ENCODE measurements at places on chromosomes 6 and 20. TPM values are rescaled to one million over a fixed set of nuclear protein-coding genes. Genes with fewer than 3 reads are reported as not detected.

The FAM217A gene
- total RNA-seq, result not detected

The TBC1D22B gene
- 3.8 TPM for total RNA-seq

The TBX18 gene
- 21.2 TPM for total RNA-seq

The USP49 gene
- total RNA-seq, result 3.0 TPM

The NRN1 gene
- total RNA-seq, result 0.10 TPM

Measured in cardiac ventricle fibroblast (primary cell).